NCI-H1436 treated with DMSO at 0.1 percent for 48 hours (cell line): ENCODE measurements at places on chromosomes 11 and 22.

DNA sequence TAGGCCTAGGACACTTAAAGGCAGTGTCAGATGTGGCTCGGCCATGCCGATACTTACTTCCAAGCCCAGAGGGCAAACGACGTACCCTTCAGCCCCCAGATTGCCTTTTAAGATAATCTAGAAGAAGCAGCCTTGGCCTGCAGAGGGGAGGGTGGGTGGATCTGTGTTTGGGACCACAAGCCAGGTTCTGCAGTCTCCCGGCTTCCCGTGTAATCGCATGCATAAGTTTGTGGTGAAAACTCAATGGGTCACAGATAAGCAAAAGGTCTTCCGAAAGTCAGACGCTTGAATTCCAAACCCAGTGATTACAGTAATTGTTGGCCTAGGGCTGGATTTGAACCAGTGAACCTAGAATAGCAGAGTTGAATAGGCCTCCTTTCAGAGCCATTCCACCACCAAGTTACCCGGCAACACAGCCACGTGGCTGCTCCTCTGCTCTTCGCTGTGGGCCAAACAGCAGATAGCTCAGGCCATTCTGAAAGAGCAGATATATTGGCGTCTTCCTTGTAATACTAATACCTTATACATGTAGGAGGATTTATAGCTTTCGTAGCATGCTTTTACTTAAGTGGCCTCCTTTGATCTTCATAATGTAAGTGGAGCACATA is 170.8 kb upstream of the CADM1 start:
- DNase-seq: no peak

DNA sequence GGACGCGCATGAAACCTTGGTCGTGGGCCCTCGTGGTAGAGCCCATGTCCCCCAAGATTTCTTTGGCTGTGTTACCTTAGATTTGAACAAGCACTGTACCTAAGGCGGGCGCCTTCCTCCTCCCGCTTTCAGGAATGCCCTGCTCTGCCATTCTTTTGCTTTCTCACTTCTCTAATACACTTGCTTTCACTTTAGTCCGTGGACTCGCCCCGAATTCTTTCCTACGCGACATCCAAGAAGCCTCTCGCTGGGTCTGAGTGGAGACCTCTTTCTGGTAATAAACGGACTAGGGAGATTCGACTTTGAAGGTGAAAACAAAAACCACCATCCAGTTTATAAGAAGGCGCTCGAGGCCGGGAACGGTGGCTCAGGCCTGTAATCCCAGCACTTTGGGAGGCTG is 1.2 kb upstream of the NUP50 start:
- DNase-seq: no peak

DNA sequence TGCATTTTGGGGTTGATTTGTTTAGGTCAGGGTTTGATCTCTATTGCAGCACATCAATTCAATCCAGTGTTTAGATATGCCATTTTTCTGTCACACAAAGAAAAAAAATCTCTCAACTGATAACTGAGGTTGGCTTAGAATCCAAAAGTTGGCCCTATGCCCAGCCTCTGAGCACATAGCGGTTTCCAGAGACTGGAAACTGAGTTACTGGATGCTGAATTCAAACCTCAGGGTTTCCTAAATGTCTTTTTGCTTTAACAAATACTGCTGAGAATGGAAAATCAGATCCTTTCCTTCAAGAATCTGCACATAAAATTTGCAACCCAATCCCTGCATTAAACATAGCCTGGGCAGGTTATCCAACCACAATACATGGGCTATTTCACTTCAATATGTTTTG is 4.0 kb downstream of the P4HA3 start:
- no peak for DNase-seq

DNA sequence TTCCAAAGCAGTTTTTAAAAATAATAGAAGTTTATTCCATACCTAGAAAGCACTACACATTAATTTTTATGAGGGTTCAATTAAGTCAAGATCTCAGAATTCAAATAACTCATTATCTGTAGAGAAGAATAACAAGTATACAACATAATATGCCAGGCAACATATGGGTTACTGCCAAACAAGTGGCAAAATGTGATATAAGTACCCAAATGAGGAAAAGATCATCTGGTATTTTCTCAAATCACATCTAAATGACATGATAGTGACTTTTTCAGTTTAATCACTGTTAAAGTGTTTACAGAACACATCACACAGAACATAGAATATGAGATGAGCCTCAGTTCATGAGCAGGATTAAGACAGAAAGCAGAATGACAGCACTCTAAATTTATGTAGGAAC is 123.3 kb downstream of the FCHSD2 start:
- DNase-seq: no peak

- no peak for DNase-seq
These were observed 101.2 kb downstream of the APOL5 start for GRCh38 chr22:35818897-35819296.

- DNase-seq: no peak
These were observed 87.1 kb downstream of the BCR start for GRCh38 chr22:23267226-23268043.

GRCh38 chr11:122882857-122883645 is 492 bp downstream of the JHY start:
- no peak for DNase-seq

- DNase-seq: no peak
These were observed 59.0 kb downstream of the MYH9 start for GRCh38 chr22:36328635-36329253.
